ENCODE measurements at places on chromosomes 7 and 10.

GRCh38 chr10:33734393-33735155 is 400.1 kb upstream of the NRP1 start:
- DNase-seq = no peak

- no peak for DNase-seq
Observed at GRCh38 chr10:128071417-128071782, 54.8 kb downstream of the MKI67 start.

DNA sequence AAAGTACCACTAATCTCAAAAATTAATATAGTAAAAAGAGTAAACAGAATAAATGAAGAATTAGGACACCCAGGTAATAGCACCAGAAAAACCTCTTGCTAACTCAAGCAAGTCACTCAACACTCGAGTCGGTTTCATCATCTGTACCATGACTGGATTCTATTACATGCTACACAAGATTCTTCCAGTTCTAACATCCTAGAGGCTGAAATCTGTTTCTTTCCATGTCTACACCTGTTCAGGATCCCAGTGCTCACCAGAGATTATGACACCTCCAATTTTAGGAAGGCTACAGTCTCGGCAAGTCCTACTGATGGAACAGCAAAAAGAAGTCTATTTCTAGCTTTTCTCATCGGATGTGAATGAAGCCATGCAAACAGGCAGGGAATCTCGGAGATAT is 95.3 kb upstream of the ANK3 start:
- no peak for DNase-seq

DNA sequence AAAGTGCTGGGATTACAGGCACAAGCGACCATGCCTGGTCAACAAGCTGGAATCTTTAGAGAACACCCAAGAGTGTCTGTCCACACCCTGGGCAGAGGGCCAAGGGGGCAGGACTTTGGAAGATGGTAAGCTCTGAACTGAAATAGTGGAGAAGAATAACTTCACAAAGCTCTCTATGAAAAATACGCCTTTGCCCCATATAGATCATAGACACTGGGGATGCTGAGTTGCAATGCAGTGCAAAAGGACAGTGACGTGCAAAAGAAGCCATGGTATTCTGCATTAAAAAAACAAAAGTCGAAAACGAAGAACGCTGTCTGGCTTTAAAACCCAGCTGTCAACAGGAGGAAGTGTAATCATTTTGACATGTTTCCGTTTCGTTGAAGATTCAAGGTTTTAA is 353.6 kb downstream of the CALN1 start:
- DNase-seq = no peak

DNA sequence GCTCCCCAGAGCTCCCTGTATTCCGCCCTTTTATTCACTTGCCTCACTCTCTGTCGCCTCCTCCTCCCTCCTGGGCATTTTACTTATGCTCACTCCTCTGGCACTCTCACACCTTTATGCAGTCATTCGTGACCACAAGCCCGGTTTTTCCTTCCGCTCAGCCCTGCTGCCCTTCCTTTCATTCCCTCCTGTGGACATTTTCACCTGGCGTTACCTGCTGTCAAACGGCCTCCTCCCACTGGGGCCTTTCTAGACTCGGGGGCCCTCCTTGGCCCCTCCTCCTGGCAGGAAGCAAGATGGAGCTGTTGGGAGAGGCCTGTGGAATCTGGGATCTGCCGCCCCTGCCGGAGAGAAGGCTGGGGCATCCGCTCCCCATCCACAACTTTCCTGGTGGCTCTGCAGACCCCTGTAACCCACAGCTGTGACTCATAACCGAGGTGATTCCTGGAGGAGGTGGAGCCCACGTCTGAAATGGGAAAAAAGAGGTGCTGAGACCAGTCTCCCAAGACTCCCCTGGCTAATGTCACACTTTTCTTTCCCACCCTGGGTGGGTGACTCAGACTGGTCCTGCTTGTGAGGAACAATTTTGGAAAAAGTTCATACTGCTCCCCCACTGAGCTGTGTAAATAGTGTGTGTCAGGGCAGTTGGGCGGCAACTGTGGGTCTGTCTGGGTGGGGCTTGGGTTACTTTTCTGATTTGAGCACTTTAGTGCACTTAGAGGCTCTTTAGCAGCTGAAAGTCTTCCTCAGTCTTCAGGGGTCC is 1.2 kb downstream of the VCL start:
- peak; percentile 3 for DNase-seq

GRCh38 chr10:78856421-78856820 is 212.3 kb upstream of the ZMIZ1 start:
- no peak for DNase-seq

- no peak for DNase-seq
Observed at GRCh38 chr10:45444976-45445898, 71.2 kb downstream of the ALOX5 start.

- DNase-seq = no peak
Observed at GRCh38 chr10:60203993-60204618, 185.6 kb downstream of the ANK3 start.

GRCh38 chr7:54084340-54084739 is 457.8 kb upstream of the VSTM2A start:
- no peak for DNase-seq

- DNase-seq = no peak
Observed at GRCh38 chr7:120344276-120344675, 71.3 kb downstream of the KCND2 start.

- DNase-seq = peak; percentile 70
Observed at GRCh38 chr10:30434273-30435072, 489 bp downstream of the MAP3K8 start.

- DNase-seq = no peak
Observed at GRCh38 chr10:17213646-17214349, 12.3 kb upstream of the TRDMT1 start.

DNA sequence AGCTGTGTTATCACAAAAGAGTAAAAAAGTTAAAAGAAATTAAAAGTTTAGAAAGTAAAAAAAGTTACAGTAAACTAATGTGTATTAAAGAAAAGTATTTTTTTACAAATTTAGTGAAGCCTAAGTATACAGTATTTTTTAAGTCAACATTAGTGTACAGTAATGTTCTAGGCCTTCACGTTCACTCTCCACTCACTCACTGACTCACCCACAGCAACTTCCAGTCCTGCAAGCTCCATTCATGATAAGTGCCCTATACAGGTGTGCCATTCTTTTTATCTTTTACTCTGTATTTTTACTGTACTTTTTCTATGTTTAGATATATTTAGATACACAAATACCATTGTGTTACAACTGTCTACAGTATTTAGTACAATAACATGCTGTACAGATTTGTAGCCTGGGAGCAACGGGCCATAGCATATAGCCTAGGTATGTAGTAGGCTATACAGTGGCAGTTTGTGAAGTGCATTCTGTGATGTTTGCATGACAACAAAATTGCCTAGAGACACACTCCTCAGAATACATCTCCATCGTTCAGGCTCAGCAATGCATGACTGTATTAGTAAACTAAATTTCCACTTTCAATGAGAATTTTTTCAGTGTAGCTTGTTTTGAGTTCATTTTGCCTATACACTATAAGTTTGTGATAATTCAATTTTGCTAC is 539.9 kb upstream of the C7orf33 start:
- DNase-seq = no peak

GRCh38 chr10:128526791-128527375 is 400.7 kb upstream of the MKI67 start:
- no peak for DNase-seq

DNA sequence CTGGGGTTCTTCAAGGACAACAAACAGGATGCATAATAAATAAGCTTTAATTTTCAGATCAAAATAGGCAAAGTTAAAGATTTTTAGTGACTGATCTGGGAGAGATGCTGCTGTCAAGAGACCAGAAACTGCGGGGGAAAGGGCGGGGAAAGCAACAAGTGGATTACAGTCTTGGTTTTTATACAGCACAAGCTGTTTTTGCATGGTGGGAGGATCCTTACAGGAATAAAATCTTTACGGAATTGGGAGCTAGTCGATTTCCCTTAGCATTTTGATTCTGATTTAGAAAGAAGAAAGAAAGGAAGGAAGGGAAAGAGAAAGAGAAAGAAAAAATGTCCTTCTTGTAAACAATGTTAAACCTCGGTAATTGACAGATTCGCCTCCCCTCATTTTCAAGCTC is 242.3 kb upstream of the SP8 start:
- no peak for DNase-seq

- no peak for DNase-seq
Observed at GRCh38 chr7:42621543-42622219, 290.2 kb downstream of the C7orf25 start.

GRCh38 chr7:26001662-26002244 is 150.2 kb upstream of the NFE2L3 start:
- DNase-seq = no peak

DNA sequence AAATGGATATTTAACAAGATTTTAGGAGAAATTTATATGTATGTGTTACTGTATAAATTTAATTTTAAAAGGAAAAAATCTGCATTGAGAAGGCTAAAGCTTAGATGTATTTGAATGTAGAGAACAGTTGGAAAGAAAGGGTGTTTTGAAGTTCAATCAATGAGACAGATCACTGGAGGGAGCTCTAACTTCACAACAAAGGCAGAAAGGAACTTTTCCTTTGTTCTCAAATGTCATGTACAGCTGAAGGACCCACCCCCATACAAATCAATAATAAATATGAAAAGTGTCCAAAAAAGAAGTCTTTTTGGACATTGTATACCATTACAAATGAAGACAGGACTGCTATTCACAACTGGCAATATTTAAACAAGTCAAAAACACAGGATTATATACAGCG is 403.4 kb downstream of the DNAJB9 start:
- DNase-seq = no peak

DNA sequence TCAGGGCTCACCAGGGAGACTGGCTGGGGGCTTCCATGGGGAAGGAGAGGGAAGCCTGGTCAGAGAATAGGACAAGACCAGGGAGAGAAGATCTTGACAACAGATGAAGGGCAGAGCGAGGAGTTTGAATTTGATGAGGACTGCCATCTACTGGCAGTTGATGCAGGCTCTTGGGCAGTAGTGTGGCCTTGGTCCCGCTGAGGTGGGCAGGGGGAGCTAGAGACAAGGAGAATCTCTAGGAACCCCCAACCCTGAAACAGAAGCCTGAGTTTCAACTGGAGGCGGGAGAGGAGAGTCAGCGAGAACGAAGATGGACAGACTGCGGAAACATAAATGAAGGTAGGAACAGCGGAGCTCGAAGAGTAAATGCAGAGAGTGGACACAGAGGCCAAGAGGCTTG is 81.0 kb downstream of the PPP1R3C start:
- peak; percentile 13 for DNase-seq

DNA sequence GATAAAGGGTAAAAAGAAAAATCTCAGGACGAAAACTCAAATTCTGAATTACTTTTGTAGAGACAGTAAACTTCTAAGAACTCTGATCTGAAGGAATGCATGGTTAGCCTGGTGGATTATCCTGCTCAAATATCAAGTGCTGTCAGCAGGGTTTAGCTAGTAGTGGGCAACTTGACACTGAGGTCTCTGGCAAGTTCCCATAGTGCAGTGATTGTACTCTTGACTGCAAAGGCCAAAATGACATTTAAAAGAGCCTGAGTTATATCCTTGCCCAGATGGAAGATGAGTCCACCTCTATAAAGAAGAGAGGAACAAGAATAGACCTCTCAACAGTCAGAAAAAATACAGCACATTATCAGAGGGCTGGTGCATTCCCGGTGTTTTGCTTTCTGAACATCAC is 304.5 kb upstream of the IMMP2L start:
- DNase-seq = no peak

- DNase-seq = no peak
Observed at GRCh38 chr7:55099821-55100543, 81.2 kb downstream of the EGFR start.
